CD4-positive, alpha-beta T cell treated with Interleukin-2 at 100 ng/mL for 4 hours (primary cell): ENCODE measurements at places on chromosomes 6 and 20.

DNA sequence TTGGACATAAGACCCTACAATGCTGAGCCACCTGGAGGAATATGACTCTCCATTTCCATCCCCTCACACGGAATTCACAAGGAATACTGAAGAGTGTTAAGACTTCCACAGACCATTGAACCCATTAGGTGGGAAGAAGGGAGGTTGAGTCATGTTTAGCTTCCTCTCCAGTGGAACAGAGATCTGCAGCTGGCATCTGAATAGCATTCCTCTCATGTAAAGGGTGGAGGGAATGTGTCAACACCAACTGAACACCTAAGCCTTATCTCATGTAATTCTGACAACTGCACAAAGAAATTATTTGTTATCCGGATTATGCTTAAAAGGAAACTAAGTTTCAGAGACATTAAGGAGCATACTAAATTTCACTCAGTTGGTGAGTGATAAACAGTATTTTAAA, 705.9 kb downstream of the MAFB start:
- no peak for DNase-seq

GRCh38 chr6:45667766-45668165, 290.0 kb upstream of the SUPT3H start:
- no peak for DNase-seq

DNA sequence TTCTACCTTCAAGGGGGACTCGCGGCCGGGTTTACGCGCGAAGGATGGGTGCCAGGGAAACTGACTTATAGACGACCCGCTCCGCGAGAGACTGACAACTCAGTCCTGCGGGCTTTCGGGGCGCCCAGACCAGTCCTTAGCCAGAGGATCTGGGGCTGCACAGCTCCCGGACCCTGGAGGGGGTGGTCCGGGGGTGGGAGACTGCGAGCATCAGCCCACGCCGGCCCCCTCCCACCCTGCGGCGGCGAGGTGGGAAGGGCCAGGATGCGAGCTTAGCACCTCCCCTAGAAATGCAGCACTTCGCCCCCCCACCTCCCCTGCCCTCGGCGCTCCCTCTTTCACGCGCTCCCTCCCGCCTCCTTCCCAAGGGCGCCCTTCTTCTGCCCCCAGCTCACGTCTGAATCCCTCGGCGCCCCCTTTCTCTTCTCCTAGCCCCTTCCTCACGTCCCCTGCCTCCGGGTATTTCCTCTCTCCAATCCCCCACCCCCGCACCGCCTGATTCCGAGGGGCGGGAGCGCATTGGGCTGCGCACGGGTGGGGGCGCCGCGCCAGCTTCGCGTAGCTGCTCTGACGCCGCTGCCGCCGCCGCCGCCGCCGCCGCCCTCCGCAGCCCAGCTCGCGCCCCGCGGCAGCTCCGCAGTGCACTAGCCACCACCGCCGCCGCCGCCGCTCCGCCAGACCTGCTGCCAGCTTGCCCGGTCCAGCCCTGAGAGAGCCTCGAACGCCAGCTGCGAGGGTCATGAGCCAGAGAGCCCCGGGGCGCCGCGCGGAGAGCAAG, at the start of gene SLC32A1:
Gene SLC32A1 (plus strand): TSS at position 639 of the 778 bp plus-strand sequence. CDS start 239 bp downstream, outside the sequence.
- no peak for DNase-seq

GRCh38 chr6:161547617-161548016, 273.8 kb upstream of the AGPAT4 start:
- no peak for DNase-seq

DNA sequence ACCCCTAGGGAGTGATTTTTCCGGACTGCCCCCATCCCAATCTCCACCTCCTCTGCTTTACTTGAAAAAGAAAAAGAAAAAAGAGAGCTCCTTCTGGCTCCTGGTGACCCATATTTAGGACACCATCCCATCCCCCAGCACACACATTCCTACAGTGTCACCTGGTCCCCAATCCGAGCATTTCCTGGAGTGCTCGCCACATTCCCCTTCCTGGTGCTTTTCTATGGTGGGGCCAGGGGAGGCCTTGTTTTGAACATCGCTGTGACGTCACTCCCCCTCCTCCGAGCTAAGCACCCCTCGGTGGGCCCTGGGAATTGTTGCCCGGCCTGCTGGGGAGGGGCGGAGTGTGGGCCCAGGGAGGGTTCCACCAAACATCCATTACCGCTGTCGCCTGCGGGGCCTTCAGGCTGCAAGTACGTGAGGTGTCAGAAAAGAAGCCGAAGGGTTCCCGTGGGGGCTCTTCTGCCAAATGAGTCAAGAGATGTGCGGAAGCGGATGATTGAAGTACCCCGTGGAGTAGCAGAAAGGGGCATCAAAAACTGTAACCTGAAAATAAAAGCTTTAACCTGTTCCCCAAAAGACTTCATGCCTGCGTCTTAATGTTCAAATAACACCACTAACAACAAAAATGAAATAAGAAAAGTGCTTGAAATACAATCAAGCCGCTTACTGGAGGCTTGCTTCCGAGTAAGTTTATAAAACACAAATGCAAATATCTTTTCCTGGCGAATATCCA, 2.8 kb upstream of the FOXC1 start:
- no peak for DNase-seq

DNA sequence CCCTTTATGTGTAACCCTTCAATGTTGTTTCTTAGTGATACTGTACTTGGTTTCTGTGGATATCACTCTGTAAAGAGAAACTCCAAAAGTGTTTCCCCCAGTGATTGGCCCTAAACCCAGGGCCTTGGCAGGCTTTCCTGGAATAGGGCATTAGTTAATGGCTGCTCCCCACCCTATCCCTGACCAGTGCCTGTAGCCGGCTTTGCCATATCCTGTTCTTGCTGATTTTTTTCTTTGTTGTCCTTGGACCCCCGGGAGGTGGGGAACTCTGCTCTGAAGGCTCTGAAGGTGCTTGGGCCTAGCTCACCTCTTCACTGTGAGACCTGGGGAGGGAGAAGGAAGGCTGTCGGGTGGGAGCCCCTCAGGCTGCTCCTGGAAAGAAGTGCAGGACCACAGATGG, 120.1 kb downstream of the TCP11 start:
- DNase-seq = no peak

DNA sequence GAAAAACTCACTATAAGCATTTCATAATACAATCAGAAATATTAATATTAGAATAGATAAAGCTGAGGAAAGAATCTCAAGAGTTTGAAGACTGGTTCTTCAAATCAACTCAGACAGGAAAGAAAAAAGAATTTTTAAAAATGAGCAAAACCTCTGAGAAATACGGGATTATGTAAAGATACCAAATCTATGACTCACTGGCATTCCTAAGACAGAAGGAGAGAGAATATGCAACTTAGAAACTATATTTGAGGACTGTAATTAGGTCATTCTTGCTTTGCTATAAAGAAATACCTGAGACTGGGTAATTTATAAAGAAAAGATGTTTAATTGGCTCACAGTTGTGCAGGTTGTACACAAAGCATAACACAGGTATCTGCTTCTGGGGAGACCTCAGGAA, 665.1 kb downstream of the RNF144B start:
- no peak for DNase-seq

DNA sequence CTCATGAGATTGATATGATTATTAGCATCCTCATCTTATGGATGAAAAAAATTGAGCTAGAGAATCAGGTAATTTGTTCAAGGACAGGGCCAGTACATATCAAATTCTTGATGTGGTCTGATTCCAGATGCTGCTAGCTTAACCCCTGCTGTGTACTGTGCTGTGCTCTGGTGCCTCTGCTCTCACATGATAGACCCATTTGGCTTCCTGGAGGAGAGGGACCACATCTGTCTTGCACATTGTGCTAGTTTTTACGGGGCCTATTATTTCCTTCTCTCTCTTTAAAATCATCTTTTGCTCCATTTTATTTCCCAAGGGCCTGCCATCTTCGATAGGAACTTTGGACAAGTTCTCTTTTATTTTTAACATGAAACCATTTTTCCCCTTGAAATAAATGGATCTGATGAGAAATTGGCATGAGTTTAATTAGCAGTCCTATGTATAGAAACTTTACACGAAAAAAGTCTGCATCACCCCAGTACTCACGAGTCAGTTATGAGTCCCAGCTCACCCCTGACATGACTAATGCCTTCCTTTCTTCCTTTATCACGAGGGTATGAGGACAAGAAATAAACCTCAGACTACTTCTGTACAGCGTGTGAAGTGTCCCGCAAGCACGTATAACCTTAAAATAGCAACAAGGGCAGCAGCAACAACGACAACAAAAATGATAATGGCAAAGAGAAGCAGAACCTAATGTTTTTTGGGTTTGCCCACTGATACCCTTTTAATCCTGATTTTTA, 26.5 kb downstream of the CD109 start:
- no peak for DNase-seq

DNA sequence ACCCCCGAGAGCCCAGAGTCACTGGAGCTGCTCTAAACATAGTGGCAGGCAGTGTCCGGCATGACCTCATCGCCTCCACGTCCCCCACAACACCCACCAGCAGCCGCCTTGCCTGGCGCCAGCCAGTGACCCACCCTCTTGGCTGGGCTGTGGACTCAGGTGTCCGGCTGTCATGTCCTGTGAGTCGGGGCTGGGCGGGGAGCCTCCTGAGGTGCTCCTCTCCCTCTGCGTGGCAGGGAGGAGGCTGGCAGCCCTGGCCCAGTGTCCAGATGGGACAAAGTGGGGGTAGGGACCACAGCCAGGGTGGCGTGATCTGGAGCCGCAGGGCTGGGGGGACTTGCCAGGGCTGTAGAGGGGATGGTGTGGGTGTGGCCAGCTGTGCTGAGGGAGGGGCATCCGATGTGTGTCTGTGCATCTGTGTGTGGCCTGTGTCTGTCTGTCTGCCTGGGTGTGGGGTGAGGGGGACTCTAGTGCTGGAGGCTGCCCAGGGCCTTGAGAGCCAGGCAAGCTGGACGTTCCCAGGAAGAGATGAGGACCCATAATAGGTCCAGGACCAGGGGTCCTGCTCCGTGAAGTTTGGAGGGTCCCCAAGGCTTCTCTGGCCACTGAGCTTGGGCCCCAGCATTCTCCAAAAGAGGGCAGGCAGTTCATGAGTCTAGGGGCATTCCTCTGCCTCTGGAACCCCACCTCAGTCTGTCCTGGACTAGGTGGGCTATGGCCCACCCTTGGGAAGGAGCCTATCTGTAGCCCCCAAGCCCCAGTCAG, 2.3 kb upstream of the SOX18 start:
- DNase-seq = no peak

DNA sequence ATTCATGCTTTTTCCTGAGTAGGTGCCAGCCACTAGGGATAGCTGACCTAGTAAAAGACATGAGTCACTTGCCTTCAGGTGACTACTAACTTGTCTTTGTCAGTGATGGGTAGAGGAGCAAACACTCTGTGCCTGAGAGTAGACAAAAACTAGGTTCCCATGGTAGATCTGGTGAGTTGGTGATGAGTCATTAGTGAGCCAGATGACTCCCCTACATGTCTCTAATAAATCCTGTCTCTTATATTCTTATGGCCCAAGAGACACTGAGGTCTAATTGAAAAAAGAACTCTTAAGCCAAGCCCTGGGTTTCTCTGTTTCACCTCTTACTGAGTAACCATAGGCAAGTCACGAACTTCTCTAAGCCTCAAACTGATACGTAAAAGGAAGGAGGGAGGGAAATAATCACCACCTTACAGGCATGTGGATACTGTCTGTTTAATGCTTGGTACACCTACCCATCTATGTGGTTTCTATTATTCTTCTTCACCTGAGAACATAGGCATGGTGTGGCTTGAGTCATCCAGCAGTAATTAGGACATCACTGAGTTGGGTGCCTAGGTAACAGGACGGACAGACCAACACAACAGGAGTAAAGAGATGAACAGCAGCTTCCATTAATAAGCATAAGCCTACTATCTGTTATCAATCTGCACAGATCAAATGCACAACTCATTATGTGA, 20.3 kb downstream of the TTPAL start:
- peak; percentile 69 for DNase-seq

GRCh38 chr20:2237059-2237458, 58.7 kb upstream of the TGM3 start:
- no peak for DNase-seq

DNA sequence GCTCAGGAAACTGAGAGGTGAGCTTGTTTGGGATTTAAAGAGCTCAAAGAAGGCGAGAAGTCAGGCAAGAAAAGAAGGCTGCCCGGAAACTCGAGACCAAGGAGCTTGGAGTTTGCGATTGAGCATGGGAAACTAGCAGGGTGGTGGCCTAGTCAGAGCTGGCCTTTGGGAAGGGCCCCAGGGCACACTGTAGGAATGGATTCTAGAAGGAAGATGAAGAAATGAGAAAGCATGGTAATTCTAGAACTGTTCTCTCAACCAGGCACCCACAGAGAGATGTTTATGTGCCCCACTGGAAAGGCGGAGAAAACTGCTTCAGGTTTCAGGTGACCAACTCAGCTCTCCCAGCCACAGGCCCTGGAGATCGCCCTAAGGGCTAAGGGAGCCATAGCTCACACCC, 126.2 kb downstream of the FOXO3 start:
- DNase-seq = no peak

GRCh38 chr6:157460182-157460999, 79.4 kb downstream of the ZDHHC14 start:
- DNase-seq = no peak
